Stomach (tissue), 19 donors: ENCODE measurements at places on chromosomes 1 and 21. TPM values are rescaled to one million over a fixed set of nuclear protein-coding genes. Genes with fewer than 3 reads are reported as not detected.

The IFI16 gene
- 65.6 TPM for total RNA-seq

The GJA8 gene
- total RNA-seq: not detected

The SIM2 gene
- total RNA-seq: 28.3 TPM

The WNT9A gene
- total RNA-seq: 1.7 TPM

The KRTAP19-7 gene
- not detected for total RNA-seq

The CIART gene
- 31.5 TPM for total RNA-seq

DNA sequence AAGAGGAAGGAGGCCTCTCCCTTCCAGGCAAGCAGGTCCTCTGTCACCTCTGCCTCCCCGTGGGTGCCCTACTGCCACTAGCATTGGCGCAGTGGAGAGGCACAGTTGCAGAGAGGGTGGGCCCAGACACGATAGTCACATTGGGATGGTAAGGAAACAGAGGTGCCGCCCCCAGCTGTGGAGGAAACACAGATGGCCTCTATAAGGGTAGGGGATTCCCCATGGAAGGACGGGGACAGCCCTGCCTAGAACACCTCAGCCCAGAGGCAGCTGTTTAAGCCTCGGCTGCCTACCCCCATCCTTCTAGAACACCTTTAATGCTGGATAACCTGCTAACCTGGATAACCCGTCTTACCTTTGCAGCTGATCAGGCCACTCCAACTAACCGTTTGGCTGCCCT lies 65.7 kb upstream of the CNTN2 start:
- H3K27ac ChIP-seq: no peak overlapping the region
- DNase-seq: no peak
- H3K4me1 ChIP-seq: no peaks in the 10 kb centered on the region
- no peaks in the 10 kb centered on the region for H3K36me3 ChIP-seq
- H3K4me3 ChIP-seq: no peak overlapping the region

DNA sequence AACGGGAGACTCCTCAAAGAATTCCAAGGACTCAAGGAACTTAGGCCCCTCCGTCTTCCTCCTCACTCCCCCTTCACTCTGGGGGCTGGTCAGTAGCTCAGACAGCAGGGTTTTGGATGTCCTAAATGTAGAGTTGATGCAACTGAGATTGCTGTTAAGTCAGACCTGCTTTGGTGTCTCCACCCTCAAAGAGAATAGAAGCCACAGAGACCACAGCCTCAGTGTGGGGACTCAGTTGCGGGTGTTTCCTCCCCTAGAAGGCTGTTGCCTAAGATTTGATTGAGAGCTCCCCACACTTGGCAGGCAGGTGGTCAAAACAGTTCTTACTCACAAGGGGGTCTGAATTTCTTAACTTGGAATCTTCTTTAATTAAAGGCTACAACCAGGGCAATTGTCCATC lies 7.6 kb downstream of the MAN1C1 start:
- peaks cover 49% of the 10 kb centered on the region for H3K4me1 ChIP-seq
- no peak overlapping the region for H3K4me3 ChIP-seq
- no peak for DNase-seq

- no peaks in the 10 kb centered on the region for H3K36me3 ChIP-seq
- H3K27me3 ChIP-seq: no peaks in the 10 kb centered on the region
- peak; percentile 39 for DNase-seq
- no peaks in the 10 kb centered on the region for H3K4me1 ChIP-seq
These were observed 140.3 kb upstream of the CSF3R start for GRCh38 chr1:36622741-36623648.

DNA sequence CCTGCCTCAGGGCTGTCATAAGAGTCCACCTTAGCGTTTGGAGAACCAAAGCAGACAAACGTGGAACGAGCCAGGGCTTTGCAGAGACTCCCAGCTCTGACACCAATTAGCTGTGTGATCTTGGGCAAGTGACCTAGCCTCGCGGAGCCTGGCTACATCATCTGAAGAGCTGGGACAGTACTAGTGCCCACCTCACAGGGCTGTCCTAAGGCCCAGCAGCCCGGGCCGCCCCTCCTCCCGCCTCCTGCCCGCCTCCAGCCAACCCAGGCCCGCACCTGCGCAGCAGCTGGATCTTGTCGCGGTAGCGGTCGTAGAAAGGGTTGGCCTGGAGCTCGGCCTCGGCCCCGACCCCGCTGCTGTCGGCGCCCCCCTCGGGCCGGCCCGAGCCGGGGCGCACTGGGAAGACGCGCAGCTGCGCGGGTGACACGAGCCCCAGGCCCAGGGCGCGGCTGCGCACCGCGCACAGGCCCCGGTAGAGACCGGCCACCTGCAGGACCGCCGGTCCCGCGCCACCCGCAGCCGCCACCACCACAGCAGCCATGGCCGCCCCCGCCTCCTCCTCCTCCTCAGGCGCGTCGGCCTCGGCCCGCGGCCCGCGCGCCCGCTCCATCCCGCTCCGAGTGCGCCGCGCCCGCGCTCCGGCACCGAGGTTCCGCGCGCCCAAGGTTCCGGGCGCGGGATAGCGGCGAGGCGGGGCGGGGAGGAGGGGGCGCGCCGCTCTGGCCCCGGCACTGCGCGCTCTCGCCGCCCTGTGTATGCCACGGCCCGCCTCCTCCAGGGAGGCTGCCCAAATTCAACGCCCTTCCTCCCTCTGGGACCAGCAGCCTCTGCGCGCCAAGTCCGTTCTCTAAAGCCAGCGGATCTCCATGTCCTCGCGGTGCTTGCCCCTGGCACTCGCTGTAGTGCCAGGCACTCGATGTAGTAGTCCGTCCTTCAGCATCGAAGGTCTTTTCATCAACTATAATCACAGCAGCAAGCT lies at the start of gene ATPAF1:
ATPAF1 (minus strand) TSS at position 583 of the 979 bp plus-strand sequence; CDS start at position 541, 42 bp downstream.
- peak; percentile 89 for DNase-seq
- peak within 1 kb of the TSS; percentile 100 for H3K4me3 ChIP-seq
- peak within 1 kb of the TSS; percentile 91 for H3K27ac ChIP-seq
- H3K36me3 ChIP-seq: peaks cover 21% of the 10 kb centered on the region
- H3K4me1 ChIP-seq: peaks cover 38% of the 10 kb centered on the region
- no peaks in the 10 kb centered on the region for H3K27me3 ChIP-seq

- no peaks in the 10 kb centered on the region for H3K27me3 ChIP-seq
- DNase-seq: no peak
- peak overlapping the region; percentile 38 for H3K27ac ChIP-seq
- H3K36me3 ChIP-seq: no peaks in the 10 kb centered on the region
- no peak overlapping the region for H3K4me3 ChIP-seq
These were observed 1.1 kb upstream of the GUCA2B start for GRCh38 chr1:42152119-42152518.

- H3K4me1 ChIP-seq: no peaks in the 10 kb centered on the region
- no peaks in the 10 kb centered on the region for H3K27me3 ChIP-seq
- no peak overlapping the region for H3K4me3 ChIP-seq
- no peak overlapping the region for H3K27ac ChIP-seq
- no peaks in the 10 kb centered on the region for H3K36me3 ChIP-seq
These were observed 400.5 kb downstream of the GPATCH2 start for GRCh38 chr1:217230412-217230811.

DNA sequence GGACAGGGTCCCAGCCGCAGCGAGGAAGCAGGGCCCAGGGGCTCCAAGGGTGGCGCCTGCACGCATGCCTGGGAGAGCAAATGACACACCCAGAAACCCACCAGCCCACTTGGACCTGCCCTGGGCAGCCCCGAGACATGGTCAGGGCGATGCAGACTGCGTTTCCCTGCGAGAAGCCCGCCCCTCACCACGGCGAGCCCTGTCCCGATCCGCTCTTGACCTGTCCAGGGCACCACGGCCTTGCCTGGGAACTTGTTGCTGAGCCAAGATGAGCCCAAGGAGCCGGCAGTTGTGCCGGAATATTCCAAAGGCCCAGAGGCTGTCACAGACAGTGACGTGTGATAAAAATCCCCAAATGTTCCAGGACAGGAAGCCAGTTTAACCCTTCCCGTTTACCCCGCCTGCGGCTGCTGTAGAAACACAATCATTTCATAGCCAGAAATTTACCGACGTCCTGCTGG lies 78.1 kb downstream of the SIK1 start:
- peaks cover 16% of the 10 kb centered on the region for H3K4me1 ChIP-seq
- DNase-seq: peak; percentile 57
- H3K36me3 ChIP-seq: no peaks in the 10 kb centered on the region
- no peak overlapping the region for H3K4me3 ChIP-seq

GRCh38 chr21:31927689-31928353 lies 55.0 kb downstream of the HUNK start:
- H3K4me1 ChIP-seq: no peaks in the 10 kb centered on the region
- no peak for DNase-seq
- H3K36me3 ChIP-seq: no peaks in the 10 kb centered on the region
- no peak overlapping the region for H3K27ac ChIP-seq
